Spinal cord (tissue), 10 donors: ENCODE measurements at places on chromosomes 1 and 21. TPM values are rescaled to one million over a fixed set of nuclear protein-coding genes. Genes with fewer than 3 reads are reported as not detected.

Gene ERVH48-1
- polyA plus RNA-seq, result 2.0 TPM

Gene PEX10
- polyA plus RNA-seq, result 35.1 TPM

Gene FAM72D
- polyA plus RNA-seq, result 2.5 TPM

Gene ARHGAP30
- polyA plus RNA-seq, result 3.1 TPM

Gene ITLN2
- polyA plus RNA-seq, result not detected

Gene DISC1
- 8.7 TPM for polyA plus RNA-seq

Gene TCP10L
- polyA plus RNA-seq, result 2.9 TPM

Gene GABPA
- polyA plus RNA-seq, result 28.3 TPM

Gene MATN1
- polyA plus RNA-seq, result 1.4 TPM
